ENCODE measurements at places on chromosomes 6 and 20.

- DNase-seq: no peak
Observed at GRCh38 chr20:52971498-52972189, 514 bp upstream of the TSHZ2 start.

DNA sequence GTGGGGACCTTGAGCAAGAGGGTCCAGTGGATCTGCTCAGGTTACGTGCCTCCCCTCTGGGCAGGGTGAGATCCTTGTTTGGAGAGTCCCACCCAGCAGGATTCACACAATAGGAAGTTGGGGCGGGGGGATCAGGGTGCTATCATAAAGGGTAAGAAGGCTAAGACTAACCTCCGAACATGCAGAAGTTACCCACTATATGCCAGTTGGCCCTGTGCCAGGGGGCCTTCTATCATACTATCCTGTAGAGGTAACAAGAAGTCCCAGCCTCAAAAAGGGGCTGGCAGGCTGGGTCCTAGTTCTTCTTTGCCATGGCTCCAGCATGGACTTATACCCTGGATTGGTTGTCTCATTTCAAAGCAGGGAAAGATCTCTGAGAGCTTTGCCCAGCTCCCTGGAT is 94.1 kb downstream of the CDH26 start:
- DNase-seq: no peak

DNA sequence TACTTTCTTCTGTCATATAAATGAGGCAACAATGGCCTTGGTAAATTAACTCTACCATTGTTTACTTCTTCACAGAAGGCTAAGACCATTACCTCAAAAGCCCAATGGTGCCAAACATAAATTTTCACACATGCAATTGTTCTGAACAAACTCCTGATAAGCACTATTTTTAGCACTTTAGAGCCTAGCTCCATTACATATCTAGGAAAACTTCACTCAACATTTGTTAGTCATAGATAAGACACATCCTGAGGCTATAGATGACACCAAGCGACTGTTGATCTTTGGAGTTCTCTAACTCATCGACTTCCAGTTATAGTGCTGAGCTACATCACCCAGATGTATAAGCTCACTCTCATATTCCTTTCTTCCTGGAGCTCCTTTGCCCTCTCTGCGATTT is 245.9 kb downstream of the EYS start:
- DNase-seq: no peak

- DNase-seq: no peak
Observed at GRCh38 chr20:23874747-23875146, 4.8 kb downstream of the CST5 start.

DNA sequence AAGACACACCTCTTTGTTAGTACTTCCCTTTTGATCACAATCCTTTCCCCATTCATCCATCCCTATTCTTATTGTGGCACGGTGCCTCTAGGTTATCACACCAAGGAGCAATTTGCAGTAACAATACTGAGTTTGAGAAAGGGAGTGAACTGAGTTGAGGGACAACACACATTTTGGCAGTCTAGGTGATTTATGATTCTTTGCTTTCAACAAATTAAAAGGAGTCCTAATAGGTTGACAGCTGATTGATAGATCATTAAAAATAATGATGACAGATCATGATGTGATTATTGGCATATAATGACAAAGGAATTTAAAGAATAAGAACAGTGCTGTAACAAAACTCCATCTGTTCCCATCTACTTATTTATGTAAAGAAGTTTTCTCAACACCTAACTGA is 36.7 kb downstream of the IMPG1 start:
- no peak for DNase-seq

DNA sequence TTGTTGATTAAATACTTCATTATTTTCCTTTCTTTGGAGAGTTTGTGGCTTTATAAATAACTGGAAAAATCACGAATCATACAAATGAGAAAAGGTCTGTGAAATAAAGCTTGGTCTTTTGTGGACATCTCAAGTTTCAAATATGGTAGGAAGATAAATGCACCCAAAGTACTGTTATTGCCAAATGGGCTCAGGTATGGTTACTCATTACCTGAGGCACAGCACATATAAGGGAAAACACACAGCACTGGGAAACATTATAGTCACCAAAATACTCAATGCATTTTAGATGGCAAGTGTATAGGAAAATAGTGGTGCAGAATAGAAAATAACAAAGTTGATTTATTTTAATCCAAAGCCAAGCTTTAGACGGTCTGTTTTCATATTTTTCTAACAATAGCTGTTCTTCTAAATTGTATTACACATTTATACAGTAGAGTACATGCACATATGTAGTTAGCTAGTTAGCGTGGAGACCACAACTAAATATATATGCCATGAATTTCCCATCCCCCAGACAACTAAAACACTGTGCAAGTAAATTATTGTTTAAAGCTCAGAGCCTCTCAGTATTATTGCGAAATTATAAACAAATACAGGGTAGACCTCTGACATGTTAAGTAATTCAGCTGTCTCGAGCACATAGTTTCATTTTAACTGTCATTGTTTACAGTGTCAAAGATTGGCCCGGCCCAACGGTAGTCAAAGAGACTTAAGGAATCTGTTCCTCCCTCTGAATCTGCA is 336.0 kb downstream of the SYNE1 start:
- no peak for DNase-seq

DNA sequence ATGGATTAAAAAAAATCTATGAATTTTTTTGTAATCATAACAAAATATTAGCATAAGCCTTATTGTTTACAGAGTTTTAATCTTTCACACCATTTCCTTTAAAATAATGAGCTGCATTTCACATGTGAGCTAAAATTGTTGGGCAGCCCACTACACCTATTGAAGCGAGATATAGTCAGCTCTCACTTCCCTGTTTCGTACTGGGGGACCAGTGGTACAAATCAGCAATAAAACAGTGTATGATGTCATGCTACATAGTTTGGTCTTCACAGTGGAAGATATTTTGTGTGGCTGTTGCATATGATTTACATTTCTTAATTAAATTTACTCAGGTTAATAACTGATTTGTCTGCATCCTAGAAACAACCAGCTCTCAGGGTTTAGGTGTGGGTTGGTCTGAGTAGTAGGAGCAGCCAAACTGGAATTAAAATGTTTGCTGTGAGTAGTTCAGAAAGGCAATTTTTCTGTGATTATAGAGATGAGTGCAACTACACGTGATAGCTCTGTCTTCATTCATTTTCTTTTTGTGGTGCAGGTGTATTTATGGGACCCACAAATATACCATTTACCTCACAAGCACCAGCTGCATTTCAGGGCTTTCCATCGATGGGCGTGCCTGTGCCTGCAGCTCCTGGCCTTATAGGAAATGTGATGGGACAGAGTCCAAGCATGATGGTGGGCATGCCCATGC is 99.3 kb downstream of the B3GAT2 start:
- peak; percentile 55 for DNase-seq

- no peak for DNase-seq
Observed at GRCh38 chr6:147075381-147075780, 128.8 kb upstream of the STXBP5 start.

DNA sequence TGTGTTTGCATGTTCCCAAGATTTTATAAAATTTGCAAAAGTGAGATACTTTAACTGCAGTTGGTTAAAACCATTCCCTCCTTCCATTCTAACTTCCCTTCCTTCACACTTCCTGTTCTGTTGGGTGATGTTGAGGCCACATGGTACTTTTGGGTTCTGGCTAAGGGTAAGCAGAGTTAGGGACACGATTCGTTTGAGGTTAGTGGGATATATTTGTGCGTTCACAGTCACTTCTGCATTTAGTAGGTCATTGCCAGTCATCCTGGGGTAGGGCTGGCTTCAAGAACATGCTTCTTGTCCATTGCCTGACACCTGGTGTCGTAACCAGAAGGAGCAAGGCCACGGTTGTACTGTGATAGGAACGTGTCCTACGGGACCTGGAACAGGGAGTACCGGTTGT is 340.1 kb downstream of the ZFAND3 start:
- DNase-seq: peak; percentile 9

- DNase-seq: peak; percentile 32
Observed at GRCh38 chr6:53360093-53360912, 11.6 kb upstream of the ELOVL5 start.

DNA sequence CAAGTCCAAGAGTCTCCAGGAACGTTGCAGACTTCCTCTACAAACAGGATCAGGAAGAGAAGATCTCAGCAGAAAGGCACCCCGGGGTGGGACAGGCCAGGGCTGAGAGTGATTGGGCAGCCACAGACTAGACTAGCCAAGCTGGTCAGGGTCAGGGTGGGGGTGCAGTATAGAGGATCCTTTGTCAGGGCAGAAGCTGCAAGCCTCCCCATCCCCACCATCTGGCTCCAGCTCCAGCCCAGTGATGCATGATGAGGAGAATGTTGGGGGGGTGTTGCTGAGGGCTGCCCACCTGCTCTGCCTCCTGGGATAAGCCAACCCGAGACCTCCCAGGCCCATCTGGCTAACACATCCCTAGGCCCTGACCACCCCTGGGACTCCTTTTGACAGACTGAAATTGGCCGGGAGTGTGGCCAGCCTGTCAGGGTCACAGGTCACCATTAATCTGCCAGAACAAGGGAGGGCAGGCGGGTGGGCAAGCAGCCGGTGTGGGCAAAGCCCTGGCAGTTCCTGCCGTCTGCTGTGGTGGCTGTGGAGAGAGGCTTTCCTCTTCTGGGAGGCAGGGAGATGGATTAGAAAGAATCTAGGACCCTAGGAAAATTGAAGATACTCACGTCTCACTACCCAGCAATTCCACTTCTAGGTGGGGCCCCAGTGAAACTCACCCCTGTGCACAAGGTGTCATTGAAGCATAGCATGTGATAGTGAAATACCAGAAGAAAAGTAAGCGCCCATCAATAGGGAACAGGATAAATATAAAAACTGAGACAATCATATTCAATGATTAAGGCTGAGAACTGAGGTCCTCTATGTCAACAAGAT is 22.1 kb upstream of the SNTA1 start:
- DNase-seq: no peak
